ENCODE measurements at places on chromosomes 12 and 14. TPM values are rescaled to one million over a fixed set of nuclear protein-coding genes. Genes with fewer than 3 reads are reported as not detected.
A peak's percentile ranks its signal among the peaks of the same experiment; 100 is the strongest.

GRCh38 chr14:29953501-29953900, 25.9 kb upstream of the PRKD1 start:
- DNase-seq: no peak

DNA sequence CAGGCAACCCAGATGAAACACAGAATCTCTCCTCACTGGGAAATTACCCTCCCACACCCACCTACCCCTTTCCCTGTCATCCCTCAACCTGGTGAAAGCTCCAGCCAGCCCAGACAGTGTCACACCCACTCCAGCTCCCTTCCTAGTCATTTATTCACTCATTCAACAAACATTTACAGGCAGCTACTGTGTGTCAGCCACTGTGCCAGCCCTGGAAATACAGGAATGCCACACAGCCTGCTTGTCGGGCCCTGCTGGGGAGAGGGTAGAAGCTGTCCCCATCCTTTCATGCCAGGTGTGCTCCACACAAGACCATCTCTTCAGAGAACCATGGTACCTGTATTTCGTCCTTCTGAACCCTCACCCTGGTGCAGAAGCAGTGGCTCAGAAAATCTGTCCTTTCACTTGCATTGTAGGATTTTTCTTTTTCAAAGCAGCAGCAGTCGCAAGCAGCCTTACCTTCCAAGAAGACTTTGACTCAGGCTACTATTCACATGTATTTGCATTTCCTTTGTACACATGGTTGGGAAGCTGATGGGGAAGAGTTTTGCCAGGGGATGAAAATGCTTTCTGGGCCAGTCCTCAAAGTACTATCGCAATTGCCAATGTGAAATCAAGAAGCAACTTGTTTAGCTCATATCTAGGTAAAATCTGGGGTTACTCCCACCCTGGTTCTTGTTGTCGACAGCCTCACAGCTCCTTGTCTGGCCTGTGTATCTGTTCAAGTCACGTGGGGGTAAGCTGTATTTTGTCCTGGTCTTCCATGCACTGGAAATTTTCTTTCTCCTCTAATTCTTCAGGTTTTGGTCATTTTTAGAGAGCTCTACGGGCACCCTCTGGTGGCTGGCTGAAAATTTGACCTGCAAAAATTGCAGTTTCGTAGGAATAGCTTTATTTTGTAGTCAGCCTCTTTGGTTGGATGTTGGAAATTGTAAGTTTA, 147.4 kb upstream of the EGLN3 start:
- DNase-seq: no peak

GRCh38 chr12:48890657-48891418, 25.2 kb upstream of the RND1 start:
- DNase-seq: peak; percentile 73

- DNase-seq: no peak
Observed at GRCh38 chr14:64715146-64715627, 11.0 kb downstream of the PLEKHG3 start.

DNA sequence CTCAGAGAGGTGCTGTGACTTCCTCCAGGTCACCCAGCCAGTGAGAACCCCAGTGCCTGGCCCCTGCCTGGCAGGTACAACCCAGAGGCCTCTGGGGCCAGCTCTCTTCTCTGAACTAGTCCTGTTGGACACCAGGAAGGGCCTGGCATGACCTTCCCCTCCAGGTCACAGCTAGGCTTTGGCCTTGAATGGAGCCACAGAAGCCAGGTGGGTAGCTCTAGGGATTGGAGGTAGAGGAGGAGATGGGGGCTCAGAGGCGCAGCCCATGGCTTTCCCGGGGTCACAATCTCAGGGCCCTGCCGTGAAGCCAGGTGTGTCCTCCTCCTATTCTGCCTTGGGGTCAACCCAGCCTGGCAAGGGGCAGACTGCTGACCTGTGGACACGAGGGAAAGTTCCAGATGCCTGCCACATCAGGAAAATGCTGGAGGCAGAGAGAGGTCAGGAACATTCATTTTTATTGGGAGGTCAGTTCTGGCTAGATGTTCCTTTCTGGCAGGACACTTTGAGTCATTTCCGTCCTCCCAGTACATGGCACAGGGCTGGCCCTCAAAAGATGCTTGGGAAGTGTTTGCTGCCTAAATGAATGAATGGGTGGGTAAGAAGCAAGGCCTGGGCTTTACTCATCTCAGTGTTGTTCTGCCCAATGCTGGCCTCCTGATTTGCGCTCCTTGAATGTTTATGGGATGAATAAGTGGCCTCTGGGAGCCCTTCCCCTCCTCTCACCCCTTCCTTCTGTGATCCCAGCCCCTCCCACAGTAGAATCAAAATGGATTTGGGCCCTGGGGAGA, 25.4 kb downstream of the FAM222A start:
- DNase-seq: peak; percentile 34

- no peak for DNase-seq
Observed at GRCh38 chr12:57717131-57717530, 21.4 kb downstream of the AGAP2 start.

DNA sequence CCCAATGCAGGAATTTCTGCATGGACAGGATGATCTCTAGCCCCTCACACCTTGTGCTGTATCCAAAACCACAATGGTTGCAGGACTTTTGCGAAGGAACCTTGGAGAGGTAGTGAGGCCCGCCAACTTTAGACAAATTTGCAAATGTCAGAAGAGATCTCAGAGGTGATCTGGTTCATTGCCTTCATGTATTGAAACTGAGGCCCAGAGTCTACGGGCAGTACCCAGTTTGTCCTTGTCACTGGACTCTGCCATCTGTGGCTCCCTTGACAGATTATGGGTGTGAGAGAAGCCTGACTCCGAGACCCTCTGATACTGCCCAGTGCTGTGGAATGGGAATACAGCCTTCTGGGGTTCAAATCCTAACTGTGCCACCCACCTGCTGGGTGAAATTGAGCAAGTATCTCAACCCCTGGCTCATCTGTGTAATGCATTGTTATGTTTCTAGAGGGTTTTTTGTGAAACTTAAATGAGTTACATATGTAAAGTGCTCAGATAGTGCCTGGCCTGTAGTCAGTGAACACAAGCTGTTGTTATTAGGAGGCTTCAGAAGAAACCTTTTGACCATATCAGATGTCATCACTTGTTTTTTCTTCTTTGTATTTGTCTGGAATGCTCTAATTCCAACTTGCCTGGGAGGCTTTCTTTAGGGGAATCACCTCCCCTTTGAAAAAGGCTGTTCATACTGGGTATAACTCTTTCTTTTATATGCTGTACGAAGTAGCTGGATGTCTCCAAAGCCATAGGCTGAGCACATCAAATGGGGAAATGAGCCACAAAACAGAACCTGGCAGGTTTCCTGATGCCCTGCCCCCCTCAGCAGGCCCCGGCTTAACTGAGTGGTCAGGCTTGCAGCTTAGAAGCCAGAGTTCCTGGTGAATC, 71.4 kb upstream of the SRSF5 start:
- DNase-seq: no peak

DNA sequence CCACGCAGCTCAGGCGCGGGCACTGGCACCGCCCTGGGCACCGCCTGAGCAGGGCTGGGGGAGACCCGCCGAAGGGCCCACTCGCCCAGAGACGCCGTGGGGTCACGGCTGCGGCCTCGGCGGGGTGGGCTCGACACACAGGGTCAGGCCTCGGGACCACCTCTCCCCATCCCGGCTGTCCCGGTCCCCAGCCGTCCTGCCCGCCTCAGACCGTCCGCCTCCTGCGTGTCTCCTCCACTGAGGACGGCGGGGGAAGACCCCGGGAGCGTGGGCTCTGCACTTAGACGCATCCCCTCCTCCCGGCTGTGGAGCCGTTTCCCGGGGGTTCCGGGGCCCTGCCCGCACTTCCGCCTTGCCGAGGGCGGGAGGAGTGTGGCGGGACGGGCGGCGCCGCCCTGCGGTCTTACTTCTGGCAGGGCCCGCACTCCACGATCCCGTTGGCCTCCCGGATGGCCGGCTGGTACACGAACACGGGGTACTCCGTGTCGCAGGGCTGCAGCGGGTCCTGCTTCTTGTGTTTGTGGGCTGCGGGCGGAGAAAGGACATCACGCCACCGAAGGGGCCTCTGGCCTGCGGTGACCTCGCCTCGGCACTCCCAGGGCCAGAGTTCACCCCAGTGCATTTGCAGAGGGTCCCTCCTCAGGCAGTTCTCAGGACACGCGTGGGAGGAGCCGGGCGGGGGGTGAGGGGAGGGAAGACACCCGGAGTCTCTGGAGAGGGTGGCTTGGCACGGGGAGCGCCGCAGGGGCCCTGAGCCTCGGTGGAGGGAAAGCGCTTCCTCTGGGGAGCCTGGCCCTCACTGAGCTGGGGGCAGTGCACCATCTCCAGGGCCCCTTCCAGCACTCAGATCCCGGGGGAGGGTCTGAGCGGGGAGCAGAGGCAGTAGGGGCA, 23.1 kb upstream of the LRTM2 start:
- peak; percentile 58 for DNase-seq

DNA sequence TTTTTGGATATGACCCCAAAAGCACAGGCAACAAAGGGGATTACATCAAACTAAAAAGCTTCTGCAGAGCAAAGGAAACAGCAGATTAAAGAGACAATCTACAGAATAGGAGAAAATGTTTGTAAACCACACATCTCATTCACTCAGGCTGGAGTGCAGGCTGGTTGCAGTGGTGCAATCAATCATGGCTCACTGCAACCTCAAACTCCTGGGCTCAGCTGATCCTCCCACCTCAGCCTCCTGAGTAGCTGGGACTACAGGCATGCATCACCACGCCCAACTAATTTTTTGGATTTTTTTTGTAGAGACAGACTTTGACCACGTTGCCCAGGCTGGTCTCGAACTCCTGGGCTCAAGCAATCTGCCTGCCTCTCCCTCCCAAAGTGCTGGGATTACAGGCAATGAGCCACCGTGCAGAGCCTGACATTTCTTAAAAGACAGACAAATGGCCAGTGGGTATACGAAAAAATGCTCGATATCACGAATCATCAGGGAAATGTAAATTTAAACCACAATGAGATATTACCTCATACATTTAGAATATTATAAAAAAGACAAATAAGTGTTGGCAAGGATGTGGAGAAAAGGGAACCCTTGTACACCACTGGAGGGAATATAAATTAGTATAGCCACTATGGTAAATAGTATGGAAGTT, 9.8 kb downstream of the NCKAP5L start:
- no peak for DNase-seq

DNA sequence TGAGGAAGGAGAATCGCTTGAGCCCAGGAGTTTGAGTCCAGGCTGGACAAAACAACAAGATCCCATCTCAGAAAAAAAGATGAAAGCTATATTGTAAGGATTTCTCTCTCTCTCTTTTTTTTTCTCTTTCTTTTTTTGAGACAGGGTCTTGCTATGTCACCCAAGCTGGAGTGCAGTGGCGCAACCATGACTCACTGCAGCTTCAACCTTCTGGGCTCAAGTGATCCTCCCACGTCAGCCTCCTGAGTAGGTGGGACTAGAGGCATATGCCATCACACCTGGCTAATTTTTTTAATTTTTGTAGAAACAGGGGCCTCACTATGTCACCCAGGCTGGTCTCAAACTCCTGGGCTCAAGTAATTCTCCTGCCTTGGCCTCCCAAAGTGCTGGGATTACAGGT, 5.8 kb upstream of the MRPL42 start:
- DNase-seq: no peak

GRCh38 chr12:110813285-110813684, 33.5 kb upstream of the CCDC63 start:
- DNase-seq: no peak

- DNase-seq: no peak
Observed at GRCh38 chr14:65832431-65833266, 420.1 kb downstream of the FUT8 start.

DNA sequence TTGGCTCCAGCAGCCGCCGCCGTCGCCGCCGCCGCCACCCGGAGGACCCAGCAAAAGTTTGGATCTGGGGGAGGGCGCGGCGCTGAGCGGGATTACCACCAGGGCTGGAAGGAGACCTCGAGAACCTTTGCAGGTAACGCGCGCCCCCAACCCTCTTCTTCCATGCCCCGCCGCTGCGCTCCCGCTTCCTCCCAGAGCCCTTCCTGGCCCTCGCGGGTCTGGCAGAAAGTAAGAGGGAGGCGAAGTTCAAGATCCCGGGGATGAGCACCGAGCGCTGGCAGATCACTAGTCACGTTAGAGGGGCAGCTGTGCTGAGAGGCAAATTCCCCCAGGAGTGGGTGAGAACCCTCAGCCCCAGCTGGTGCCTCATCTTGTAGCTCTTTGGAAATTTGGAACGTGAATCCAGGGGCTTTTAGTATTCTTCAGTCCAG, 3.9 kb downstream of the FLRT2 start:
- DNase-seq: no peak

DNA sequence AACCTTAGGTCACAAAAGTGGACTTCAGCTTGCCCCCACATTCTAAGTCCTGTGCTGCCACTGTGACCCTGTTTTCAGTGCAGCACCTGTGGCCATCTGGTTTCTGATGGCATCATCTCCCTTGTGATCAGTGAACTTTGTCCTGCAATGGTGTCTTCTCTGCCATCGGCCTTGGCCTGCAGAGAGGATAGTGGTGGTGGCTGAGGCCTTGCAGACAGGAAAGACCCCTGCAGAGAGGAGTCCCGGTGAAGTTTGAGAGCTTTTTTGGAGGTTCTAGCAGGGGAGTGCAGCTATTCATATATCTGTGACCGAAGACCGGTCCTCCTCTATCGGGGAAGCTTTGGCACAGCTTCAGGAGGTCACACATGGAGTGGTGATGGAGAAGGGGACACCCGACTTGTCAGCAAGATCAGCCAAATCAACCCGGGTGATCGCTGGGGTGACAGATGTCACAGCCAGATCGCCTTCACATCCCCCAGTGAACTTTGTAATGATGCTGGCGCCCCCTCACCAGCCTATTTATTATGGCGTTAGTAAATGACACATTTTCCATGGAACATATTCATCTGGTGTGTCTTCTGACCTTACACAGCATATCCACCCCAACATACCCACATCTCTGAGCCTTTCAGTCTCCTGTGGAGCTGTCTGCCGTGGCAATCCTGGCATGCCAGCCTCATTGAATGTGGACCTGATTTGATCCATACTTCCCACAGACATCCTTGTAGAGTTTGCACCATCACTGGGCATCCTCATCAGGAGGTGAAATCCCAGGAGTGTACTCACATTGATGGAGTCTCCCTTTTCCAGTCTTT, 136.1 kb downstream of the PAPOLA start:
- no peak for DNase-seq

DNA sequence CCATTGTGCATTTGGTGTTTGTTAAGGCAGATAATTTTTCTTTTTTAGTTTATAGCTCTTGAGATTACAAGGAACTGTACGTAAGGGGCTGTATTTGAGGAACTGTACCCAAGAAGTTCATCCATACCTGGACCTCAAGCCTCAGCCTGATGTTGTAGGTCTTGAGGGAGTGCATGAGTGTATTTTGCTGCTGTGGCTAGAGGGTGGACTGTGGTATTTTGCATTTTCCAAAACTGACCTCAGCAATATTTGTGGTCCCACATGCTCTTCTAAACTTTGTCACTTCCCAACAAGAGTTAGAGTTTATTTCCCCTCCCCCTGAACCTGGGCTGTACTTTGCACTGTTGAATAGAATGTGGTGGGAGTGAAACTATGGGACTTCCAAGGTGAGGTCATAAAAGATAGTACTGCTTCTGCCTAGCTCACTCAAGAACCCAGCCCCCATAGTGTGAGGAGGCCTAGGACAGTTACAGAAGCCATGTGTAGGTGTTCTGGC, 42.2 kb upstream of the FBXO33 start:
- DNase-seq: no peak

Gene RNU4-1
- total RNA-seq: 2,211 TPM

Gene FOS
- total RNA-seq: 55.8 TPM

Gene FBXO21
- total RNA-seq: 26.0 TPM

Gene ADAM20
- 0.56 TPM for total RNA-seq

Gene SERPINA9
- total RNA-seq: not detected

Gene RERG
- not detected for total RNA-seq

Gene DDX23
- 90.7 TPM for total RNA-seq
